ENCODE measurements at places on chromosomes 6 and 20. TPM values are rescaled to one million over a fixed set of nuclear protein-coding genes. Genes with fewer than 3 reads are reported as not detected.

DNA sequence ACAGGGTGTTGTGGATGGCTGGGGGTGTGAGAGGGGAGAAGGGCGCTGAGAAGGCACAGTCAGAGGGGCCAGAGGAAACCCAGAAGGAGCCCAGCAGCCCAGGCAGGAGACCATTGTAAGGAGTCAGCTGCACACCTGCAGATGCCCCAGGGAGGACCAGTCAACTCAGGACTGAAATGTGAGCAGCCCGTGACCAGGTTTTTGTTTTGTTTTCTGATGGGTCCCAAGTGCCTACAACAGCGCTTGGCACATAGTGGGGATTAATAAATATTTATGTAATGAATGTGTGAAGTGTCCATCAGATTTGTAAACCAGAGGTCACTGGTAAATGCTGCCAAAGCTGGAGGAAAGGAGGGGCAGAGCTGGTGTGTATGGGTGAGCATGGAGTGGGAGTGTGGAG lies 30.2 kb downstream of the TRAM2 start:
- no peak for DNase-seq

DNA sequence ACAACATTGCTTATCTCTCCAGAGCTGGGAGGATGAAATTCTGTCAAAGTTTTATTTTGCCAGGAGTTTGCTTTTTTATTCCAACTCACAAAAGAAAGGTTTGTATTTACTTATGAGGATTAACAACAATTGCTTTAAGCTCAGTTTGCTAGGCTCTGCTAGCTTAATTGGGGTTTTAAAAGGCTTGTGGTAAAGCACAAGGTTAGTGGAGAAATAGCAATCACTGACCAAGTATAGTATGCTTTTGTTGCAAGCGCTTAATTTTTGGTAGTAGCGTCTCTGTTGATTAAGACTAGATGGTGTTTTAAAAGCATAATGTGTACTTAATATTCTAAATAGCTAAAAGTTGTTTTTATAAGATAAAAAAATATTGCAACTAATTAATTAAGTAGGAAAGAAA lies 45.7 kb downstream of the TINAG start:
- DNase-seq: no peak

DNA sequence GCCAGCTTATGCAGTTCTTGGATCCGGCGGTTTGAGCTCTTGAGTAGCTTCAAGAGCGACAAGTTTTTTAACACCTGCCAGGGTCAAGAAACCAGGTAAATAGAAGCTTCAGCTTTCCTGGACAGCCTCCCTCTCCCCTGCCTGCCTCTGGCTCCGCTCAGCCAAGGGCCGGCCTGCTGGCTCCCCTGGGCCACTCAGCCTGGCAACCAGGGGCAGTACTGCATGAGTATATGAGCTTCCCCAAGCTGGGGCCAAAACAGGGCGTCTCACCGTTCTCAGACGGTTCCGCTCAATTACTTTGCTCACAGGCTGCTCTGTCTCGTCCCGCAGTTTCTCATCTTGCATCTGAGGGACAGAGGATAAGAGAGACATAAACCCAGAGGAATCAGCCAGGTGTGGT lies 856 bp downstream of the TP53TG5 start:
- no peak for DNase-seq

DNA sequence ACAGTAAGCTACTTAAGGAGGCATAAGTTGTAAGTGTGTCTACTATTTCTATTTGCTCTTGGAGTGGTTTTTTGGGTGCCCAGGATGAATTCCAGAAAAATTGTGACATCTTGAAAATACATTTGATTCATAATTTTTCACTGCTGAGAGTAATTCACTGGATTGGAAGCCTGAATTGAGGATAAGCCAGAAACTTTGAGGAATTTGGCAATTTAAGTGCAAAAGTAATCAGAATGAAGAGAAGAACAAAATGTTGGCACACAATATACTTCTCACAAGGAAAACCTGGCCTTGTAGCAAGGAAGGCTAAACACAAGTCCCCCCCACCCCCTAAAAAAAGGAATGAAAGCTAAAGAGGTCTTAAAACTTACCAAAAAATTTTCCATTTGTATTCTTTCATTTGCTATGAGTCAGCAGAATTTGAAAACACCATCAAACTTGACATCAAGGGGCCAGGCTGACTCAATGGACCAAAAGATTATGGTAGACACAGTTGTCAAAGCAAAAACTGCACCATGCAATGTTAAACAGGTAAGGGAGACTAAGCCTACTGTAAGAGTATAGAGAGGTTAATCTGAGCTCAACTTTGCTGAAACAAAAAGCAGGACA lies 840.0 kb downstream of the FRK start:
- DNase-seq: no peak

DNA sequence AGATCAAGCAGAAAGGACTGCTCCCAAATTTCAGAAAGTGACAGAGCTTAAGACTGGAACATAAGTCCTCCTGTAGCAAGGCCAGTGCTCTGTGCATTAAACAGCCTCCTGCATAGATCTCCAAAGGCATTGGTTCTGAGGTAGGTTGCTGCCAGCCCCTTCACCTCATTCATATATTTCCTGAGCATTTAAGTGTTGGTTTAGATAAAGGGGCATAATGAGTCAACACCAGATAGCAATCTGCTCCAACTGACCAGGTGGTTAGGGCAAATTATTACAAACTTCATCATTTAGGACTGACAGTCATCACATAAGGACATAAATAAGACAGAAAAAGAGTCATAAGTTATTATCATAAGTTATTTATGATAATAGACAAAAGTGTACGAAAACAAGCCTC lies 10.7 kb downstream of the PTPRK start:
- DNase-seq: no peak

DNA sequence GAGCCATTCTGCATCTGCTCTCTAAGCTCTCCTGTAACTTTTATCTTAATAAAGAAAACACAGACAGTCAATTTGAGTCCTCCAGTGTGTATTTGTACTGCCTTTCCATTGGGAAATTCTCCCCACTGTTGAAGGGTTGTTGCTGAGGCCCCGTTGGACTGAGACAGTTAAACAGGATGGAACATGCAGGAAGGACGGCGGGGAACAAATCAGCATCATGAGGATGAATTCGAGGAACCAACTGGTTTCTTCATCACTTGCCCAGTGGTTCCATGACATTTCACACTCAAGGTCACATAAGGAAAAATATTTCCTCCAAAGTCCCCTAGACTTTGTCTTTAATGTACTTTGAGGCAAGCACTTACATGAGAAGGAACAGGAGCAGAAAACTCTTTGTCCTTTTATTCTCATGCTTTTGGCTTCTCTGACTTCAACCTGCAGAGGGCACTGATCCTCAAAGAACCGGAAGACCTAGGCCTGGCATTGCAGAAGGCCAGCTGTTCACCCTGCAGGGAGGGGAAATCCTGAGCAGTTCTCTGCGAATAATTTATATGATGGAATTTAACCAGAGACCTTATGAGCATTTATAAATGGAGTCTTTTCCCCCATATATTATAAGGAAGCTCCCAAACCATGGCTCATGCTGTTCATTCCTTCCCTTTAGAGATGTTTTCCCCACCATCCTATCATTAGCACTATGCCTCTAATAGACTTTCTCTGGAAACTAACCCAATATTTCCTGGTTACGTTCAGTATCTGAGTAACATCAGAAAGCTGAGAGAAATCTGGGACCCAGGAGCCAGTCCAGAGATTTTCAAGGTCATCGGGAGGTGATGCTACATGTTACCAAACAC lies 55.2 kb upstream of the ADGRF1 start:
- peak; percentile 86 for DNase-seq

DNA sequence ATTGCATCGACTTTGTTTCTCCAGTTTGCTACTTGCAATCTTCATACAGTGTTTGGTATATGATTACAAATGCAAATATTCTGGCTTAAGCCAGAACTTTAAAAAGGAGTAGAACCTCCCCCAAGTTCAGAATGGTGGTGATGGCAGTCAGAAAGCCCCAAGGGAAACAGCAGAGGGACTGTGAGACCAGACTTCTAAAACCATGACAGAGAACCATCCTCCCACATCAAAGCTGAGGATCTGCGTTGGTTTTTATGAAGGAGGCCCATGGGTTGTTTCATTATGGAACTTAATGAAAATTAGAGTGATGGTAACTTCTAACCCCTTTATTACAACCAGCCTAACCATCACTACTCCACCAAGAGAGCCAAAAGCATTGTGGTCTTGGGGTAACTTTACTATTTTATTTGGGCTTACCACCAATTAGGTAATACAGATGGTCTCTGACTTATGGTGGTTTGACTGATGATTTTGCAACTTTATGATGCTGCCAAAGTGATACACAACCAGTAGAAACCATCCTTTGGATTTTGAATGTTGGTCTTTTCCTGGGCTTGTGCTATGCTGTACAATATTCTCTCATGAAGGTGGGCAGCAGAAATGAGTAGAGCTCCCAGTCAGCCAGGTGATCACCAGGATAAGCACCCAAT lies 10.9 kb upstream of the MRS2 start:
- no peak for DNase-seq

- DNase-seq: no peak
These were observed 48.3 kb downstream of the OR2B6 start for GRCh38 chr6:28005152-28005890.

DNA sequence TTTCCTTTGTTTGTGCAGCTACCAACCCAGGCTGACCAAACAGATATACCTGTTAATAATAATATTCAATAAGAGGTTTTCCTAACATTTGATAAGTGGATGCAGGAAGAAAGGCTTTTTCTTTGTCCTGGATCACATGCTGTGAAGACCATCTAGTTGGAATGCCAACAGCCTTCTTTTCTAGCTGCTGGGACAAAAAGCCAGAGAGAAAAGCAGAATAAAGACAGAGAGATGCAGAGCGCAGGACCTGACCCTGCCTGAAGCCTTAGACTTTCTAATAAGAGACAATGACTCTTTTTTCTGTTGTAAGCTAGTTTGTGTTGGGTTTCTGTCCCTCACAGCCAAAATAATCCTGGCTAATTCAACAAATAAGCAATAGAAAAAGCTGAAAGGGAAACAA lies 308.2 kb downstream of the PHF3 start:
- no peak for DNase-seq

GRCh38 chr6:170011204-170012036 lies 260.0 kb downstream of the ERMARD start:
- DNase-seq: no peak

DNA sequence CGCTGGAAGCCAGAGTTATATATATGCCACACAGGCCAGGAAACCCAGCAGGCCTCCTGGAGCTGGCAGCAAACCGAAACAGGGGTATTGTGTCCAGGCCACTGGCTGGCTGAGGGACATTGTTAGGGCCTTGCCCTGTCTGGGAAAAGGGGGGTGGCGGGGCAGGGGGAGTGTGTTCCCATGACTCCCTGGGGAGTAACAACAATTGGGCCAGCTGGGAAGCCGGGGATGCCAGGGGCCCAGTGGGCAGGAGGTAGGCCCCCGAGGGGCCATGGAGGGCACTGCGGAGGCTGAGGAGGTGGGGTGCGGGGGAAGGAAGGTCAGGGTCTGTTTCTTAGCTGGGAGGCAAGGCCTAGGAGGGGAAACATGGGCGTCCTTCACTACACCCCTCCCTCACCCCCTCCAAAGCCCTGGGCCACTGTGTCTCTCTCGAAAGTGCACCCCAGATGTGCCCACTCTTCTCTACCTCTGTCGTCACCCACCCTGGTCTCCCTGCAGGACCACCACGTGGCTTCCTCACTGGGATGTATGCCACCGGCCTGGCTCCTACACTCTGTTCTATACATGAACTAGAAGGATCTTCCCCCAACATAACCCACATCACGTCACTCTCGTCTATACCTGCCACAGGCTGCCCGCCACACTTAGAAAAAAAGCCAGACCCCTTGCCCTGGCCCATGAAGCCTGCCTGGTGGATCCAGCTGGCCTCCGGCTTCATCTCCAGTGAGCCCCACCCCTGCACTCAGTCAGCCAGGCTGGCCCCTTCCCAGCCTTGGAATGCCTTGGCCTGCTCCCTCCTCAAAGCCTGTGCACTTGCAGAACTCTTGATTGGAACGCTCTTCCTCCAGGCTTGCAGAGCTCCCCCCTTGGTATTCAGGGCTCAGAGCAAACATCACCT lies 7.8 kb upstream of the E2F1 start:
- DNase-seq: no peak

- DNase-seq: no peak
These were observed 32.6 kb downstream of the PLG start for GRCh38 chr6:160734627-160735026.

DNA sequence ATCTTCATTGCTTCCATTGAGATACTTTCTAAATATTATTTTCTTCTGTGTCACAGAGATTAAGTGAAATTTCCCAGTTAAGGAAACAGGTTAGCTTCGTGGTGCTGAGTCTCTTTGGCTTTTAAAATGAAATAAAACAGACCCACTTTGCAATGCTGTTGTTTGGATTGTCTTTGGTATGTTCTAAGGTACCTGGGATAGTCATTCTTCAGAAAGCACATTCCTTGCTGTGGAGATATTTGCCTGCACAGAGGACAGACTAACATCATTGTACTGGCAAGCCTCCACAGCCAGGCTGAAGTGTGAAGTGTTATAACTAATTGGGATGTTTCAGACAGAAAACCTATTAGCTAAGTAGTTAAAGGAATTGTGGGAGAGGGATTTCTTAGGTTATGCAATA lies 148.8 kb upstream of the EPHA7 start:
- no peak for DNase-seq

DNA sequence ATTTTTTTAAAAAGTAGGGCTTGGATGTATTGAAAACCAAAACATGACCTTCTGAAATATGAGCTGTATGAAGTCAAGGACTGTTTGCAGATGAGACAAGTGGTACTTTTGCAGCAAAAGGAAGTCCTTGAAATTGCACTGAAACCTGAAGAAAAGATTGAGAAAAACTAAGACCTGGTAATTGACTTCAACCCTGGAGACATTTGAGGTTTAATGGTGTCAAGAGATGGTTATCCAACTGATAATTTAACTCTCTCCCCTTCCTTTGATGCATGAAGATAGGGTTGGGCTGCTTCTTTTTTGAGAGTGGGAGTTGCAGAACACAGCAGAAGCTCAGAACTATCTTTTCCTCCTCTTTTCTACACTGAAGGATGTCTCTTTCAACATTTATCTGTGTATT lies 180.9 kb upstream of the DTNBP1 start:
- no peak for DNase-seq

DNA sequence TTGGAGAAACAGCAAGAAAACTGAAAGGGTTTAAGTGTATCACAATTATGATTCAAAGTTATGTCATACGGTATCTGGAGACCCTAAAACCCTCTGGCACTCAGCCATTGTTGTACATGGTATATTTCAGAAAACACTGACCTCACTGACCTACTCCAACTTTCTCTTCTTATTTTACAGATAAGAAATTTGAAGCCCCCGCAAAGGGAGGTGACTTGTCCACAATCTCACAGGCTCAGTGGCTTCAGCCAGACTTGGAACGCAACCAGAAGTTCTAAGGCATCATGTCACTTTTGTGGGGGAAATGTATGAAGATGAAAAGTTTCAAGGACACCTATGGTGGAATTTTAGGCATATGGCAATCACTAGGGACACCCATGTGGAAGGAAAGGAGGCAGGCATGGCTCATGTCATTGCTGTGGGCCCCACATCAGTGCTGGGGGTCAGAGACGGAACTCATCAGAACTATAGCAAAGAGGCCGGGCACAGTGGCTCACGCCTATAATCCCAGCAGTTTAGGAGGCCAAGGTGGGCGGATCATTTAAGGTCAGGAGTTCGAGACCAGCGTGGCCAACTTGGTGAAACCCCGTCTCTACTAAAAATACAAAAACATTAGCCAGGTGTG lies 5.2 kb upstream of the TRIB3 start:
- no peak for DNase-seq

GRCh38 chr6:37170273-37171200 lies 585 bp downstream of the PIM1 start:
- DNase-seq: peak; percentile 35

CRISP2 gene
- 0.23 TPM for total RNA-seq

TNFRSF21 gene
- 7.7 TPM for total RNA-seq

KCNG1 gene
- total RNA-seq: 11.3 TPM

VWA7 gene
- total RNA-seq: 2.2 TPM

NRSN1 gene
- total RNA-seq: not detected

LAMA4 gene
- 16.4 TPM for total RNA-seq

GID8 gene
- total RNA-seq: 19.6 TPM

CFAP61 gene
- total RNA-seq: not detected

All from H4 (cell line).